Fibroblast of skin of back (primary cell): ENCODE measurements at places on chromosomes 12 and 14.
A peak's percentile ranks its signal among the peaks of the same experiment; 100 is the strongest.

GRCh38 chr12:84397263-84397662, 515.3 kb downstream of the SLC6A15 start:
- peak; percentile 13 for DNase-seq

DNA sequence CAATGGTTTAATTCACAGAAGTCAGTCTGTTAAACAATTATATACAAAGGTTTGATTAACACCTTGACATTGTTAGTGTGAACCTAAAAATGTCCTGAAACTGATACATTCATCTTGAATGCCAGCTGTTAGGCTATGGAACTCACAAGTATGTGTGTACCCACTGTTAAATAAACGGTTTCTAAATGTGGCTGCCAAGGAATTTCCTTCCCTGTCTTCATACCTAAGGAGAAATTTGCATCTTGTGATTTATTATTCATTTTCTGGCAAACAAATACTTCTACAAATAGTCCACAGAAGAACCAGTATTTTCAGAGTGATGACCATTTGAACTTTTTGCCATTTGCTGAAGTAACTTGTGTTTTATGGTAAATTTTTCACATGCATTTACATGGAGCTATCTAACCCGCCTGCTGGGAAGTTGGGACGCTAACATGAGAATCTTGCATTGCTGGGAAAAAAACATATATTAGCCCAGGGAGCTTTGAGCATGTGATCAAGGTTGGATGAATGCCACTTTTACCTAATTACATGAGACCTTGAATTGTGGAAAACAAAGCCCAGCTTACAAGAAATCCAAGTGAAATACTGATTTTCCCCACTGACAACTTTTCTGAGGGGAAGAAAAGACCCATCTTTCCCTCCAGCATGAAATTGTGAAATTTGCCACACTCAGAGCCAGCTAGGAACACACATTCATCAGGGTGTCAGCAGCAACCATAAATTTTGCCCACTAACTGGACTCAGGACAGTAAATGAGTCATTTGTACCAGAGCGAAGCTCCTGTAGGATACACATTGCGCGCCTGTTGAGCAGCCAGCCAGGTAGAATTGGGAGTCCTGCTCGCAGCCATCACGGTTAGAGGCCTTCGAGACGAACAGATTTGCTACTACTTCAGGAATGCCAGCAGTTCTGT, 118.0 kb downstream of the KICS2 start:
- no peak for DNase-seq

GRCh38 chr12:51836041-51836826, 12.3 kb downstream of the FIGNL2 start:
- DNase-seq, result no peak

DNA sequence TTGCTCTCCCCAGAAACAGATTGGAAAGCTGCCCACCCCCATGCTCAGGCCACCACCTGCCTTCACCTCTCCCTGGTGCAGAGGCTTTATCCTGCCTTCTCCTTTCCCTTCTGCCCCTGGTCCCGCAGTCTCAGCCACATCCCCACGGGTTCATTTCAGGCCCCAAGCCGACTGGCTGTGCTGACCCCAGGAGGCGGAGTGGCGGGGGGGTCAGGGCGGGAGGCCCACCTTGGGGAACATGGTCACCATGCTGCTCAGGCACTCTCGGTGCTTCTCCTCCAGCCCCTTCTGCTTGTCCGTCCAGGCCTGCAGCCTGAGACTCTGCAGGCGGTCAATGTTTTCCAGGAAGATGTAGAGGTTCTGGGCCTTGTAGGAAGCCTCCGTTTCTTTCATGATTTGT, 6.9 kb downstream of the FAM186B start:
- no peak for DNase-seq

- DNase-seq, result no peak
Observed at GRCh38 chr14:105173145-105173544, 4.6 kb upstream of the JAG2 start.

DNA sequence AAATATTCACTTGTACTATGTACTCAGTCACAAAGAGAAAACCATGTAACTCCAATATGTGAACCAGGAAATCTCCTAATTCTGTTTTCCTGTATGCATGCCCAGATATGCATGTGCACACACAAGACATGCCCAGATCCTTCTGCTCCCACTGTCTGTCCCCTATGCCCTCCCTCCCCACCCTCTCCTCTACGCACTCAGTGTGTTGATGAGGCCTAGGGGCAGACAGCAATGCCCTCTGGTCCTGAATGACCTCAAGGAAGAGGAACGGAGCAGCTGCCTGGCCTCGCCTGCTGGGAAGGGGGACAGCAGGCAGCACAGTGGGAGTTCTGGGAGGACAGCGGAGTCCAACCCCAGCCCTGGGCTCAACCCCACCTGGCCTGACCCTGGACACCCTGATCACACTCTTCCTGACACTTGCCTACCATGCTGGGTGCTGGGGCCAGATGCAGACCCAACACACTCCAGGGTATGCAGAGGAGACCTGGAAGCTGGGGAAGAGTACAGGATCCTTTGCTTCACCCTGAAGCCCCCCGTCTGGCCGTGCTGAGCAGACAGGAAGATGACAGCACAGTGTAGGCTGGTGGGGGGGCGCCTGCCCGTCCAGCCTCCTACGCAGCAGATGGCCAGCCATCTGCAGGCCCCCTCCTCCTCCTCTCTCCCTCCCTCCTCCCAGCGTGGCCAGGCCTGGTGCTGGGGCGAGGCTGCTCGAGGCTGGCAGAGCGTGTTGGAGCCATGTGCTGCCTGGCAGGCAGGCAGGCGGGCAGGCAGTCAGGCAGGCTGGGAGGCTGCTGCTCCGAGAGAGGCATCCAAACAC, 106.6 kb upstream of the NCOR2 start:
- DNase-seq, result no peak

GRCh38 chr12:132204793-132205270, 60.6 kb downstream of the NOC4L start:
- no peak for DNase-seq

DNA sequence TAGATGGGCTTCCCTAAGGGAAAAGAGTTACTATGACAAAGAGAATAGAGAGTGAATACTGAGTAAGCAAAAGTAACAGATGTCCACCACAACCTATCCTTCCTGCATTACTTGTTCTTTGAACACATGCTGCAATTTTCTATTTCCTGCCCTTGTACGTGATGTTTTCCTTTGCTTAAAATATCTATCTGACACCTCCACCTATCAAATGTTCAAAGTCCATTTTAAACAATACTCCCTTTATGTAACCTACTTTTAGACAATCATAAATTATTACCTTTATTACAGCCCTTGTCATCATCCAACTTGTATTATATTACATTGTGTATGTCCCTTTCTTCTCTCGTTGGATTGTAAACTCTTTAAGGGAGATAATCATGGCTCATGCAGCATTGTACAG, 147.2 kb upstream of the DYRK2 start:
- no peak for DNase-seq

DNA sequence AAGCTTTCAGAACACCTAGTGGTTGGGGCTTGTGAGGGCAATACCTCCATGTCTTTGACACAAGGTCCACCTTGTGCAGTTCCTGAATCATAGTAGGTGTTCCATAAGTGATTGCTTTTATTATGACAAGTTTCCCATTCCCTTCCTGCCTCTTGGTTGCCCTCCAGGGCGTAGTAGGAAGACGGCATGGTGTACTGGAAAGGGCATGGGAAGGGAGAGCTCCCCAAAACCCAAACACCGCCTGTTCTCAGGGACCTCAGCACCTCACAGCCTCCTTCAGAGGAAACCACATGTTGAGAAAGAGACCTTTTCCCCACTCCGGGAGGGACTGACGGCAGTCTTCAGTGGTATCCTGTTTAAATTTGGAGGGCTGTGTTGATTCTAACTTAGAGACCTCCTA, 21.1 kb downstream of the EVL start:
- DNase-seq, result no peak

DNA sequence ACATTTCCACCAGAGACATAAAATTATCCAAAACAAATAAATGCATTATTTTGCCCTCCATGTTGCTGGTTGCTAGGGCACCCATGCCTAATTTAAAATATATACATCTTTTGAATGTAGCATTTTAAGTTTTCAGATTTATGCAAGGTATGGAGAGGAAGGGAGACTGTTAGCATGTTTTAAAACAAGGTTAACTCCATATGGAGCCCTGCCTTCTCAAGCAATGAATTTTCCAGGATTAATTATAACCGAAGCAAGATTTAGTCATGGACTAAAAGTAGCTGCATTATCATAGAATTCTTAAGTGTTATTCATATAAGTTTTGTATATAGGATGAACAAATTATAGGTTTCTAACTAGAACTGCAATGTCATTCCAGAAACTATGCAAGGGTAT, 37.2 kb downstream of the TRMT5 start:
- no peak for DNase-seq

DNA sequence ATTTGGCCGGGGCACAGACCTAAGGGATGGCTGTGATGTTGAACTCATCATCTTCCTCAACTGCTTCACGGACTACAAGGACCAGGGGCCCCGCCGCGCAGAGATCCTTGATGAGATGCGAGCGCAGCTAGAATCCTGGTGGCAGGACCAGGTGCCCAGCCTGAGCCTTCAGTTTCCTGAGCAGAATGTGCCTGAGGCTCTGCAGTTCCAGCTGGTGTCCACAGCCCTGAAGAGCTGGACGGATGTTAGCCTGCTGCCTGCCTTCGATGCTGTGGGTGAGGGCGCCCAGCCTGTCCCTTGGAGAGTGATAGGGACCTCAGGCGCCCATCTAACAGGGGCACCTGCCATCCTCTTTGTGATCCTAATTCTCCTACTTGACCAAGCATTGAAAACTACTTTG, 12.4 kb downstream of the OAS3 start:
- no peak for DNase-seq

DNA sequence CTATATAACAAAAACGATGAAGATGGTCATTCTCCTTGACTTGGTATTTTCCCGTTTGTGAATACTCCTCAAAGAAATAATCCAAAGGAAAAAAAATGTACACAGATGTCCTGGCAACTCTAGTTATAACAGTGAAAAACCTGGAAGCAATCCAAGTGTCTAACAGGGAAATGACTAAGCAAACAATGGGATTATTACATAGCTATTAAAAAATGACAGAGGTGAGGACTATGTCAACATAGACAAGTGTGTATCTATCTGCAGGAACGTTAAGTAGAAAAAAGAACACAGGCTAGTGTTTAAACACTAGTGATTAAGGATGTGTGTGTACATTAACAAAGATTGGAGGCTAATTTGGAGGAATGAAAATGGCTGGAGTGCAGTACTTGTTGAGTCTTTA, 5.9 kb upstream of the APOLD1 start:
- peak; percentile 86 for DNase-seq

- no peak for DNase-seq
Observed at GRCh38 chr14:81633496-81633895, 99.8 kb upstream of the SEL1L start.

- no peak for DNase-seq
Observed at GRCh38 chr12:69981881-69982475, 157.0 kb downstream of the MYRFL start.

GRCh38 chr12:106527356-106527755, 55.4 kb upstream of the RFX4 start:
- DNase-seq, result peak; percentile 35

GRCh38 chr14:54866588-54866987, 36.0 kb downstream of the GCH1 start:
- DNase-seq, result no peak

GRCh38 chr12:80441921-80442320, 2.1 kb upstream of the PTPRQ start:
- peak; percentile 87 for DNase-seq
